ENCODE measurements at places on chromosomes 6 and 20.

DNA sequence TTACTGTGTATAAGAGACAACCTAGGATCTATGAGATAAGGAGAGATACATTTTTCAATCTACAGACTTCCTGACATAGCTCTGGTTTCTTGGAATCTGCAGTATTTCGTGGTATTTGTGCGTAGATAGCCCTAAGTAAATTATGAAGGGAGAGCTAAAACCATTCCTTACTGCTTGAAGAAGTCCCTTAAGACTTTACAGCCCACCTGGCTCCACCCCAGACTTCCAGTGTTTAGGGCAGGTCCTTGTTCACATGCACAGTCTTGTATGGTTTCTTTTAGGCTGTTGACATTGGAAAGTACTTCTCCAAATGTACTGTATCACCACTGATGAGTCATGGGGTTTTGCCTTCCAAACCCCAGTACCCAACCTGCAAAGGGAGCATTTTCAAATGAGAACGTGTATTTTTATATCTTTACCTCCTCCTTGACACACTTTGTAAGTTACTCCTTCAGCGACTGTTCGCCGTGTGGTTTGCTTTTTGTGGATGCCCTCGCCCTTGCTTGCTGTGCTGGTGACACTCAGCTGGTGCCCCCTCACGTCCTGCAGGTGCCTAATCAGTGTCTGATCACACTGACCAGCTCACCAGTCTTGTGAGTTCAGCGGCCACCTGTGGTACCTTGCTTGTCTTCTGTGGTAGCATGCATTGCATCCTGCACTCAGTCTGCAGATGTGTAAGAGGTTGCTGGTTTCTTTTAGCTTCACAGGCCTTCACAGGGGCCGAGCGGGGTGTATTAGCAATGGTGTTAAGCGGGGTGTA lies 73.3 kb downstream of the IGF2R start:
- no peak for DNase-seq

DNA sequence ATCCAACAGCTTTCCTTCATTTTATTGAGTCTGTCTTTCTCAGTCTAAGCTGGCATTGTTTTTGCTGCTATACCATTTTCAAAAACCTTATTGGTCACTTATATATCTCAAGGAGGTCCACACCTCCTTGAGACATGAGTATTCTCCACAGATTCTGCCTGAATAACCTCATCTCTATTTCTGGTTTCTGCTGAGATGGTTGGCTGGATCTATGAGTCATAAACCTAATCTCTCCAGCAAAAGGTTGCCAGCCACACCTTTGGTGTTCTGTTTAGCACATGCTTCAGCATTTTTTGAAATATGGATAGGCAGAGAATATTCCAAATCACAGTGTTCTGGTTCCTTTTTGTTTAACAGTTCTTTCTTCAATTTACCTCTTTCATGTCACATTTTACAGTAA lies 40.8 kb upstream of the TMEM244 start:
- DNase-seq: no peak

- no peak for DNase-seq
Measured at GRCh38 chr6:117477988-117478852, 4.3 kb upstream of the DCBLD1 start.

- DNase-seq: no peak
Measured at GRCh38 chr20:56750430-56750829, 121.3 kb downstream of the TFAP2C start.

GRCh38 chr20:48862279-48862678 lies 34.5 kb upstream of the PREX1 start:
- DNase-seq: no peak

GRCh38 chr20:6053776-6054688 lies at the start of gene LRRN4:
Gene LRRN4, minus strand, starts transcription at chr20:6054060. Its CDS starts 1,261 bp downstream, at chr20:6052799.
- no peak for DNase-seq

DNA sequence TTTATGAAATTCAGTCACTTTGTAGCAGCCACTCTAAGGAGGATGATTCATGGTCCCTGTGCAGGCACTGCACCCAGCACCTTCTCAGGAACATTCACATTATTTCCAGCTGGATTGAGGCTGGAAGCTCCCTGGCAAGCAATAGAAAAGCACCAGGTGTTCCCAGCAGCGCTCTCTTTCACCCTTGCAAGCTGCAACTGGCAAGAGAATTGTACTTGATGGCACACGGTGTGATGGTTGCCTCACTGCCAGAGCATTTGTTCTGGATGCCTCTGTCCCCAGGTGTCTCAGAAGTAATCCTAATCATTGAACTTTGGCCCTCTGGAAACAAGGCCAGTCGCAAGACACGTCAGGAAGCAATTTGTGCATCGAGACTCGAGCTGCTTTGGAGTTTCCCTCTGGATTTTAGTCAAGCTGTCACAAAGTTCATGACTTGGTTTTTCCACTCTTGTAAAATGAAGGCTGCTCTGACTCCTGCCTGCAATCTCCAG lies 24.9 kb upstream of the PHACTR2 start:
- DNase-seq: no peak

- DNase-seq: peak; percentile 81
Measured at GRCh38 chr6:4775494-4776130, 592 bp upstream of the CDYL start.

DNA sequence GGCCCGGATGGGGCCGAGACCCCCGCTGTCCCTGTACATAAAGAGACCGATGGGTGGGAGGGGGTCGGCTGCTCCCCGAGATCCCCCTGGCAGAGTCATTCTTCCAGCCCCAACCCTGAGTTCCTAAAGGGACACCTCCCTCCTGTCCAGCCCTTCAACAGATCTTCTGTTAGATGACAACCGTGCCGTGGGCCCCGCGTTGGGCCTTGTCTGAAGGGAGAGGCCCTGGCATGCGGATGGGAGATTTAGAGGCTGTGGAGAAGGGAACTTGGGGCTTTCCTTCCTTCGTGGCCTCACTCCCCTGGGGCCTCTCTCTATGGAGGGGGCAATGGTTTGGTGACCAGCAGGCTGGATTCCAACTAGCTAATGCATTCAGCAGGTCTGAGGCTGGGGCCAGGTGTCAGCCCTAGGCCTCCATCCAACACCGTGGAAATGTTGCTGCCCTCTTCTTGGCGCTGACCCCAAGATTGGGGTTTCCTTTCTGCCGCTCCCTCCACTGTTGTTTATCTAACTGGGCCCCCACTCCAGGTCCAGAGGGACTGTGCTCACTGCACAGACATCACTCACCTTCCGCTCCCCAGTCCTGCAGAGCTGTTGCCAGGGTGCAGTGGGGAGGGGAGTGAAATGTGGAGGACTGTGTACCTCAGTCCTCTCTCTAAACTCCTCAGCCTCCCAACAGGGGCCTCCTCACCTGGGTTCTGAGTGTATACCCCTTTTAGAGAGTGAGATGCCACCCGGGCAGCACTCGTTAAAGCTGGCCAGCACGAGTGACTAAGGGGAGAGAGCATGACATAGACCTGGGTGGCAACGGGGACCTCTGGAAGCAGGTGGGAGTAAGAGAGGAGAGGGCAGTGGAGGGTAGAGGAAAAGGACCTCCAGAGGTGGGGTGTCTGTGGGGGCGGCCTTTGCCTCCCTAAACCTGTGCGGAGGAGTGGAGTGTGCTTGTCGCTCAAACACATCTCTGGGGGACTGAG lies 6.7 kb downstream of the TMEM151B start:
- no peak for DNase-seq

DNA sequence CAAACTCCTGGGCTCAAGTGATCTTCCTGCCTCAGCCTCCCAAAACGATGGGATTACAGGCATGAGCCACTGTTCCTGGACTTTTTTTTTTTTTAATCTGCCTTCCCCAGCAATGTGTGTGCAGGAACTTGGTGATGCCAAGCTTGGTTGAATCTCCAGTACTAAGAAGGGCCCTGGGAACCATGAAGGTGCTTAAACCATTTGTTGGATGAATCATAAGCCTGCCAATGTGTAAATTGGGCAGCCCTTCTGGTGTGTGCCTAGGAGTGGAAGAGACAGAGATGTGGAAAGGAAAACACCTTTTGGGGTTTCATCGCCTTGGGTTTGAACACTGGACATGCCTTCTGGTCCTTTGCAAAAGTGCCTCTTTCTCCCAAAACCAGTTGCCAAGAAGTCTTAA lies 7.1 kb upstream of the SPO11 start:
- no peak for DNase-seq

- no peak for DNase-seq
Measured at GRCh38 chr20:33767777-33768138, 36.0 kb downstream of the ZNF341 start.

- DNase-seq: peak; percentile 81
Measured at GRCh38 chr6:32436995-32437836, 2.5 kb upstream of the HLA-DRA start.

Measured in germinal center (tissue), 1 donor.